Stimulated activated CD4-positive, alpha-beta T cell treated with anti-CD3 and anti-CD28 coated beads, Interleukin-4, amount 100 ng/mL, for 24 hours (primary cell): ENCODE measurements at places on chromosomes 7 and 10.
A peak's percentile ranks its signal among the peaks of the same experiment; 100 is the strongest.

DNA sequence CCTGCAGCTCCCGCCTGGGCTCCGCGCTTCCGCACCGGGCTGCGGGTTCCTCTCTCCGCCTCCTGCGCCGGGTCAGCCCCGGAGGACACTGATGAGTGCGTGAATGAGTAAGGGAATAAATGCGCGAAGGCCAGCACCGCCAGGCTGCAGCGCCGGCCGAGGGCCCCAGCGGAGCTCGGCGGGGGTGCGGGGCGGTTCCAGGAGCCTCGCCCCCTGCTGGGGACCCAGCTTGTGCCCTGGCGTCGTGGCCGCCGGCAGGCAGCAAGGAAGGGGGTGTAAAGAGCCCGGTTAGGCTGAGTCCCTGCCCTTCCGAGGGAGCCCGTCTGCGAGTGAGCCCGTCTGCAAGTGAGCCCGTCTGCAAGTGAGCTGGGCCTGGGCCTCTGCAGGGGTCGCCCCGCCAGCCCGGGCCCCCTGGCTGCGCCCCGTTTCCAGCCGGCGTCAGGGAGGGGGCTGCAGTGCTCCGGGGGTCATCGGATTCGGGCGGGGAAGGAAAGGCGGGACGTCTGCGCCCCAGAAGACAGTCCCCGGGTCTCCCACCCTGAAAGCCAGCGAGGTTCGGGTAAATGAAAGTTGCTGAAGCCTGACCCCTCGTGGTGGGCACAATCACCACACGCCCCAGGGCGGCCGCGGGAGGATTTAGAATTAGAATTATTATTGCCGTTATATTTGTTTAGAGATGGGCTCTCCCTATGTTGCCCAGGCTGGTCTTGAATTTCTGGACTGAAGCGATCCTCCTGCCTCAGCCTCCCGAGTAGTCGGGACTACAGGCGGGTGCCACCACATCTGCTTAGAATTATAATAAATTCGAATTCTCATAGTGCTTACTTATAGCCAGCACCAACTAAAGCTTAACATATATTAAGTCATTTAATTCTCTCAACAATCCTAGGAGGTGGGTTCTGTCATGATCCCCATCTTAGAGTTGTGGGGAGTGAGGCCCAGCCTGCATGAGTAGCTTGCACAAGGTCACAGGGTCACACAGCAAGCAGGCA lies 8.6 kb upstream of the CRYGN start:
- peak; percentile 81 for DNase-seq

DNA sequence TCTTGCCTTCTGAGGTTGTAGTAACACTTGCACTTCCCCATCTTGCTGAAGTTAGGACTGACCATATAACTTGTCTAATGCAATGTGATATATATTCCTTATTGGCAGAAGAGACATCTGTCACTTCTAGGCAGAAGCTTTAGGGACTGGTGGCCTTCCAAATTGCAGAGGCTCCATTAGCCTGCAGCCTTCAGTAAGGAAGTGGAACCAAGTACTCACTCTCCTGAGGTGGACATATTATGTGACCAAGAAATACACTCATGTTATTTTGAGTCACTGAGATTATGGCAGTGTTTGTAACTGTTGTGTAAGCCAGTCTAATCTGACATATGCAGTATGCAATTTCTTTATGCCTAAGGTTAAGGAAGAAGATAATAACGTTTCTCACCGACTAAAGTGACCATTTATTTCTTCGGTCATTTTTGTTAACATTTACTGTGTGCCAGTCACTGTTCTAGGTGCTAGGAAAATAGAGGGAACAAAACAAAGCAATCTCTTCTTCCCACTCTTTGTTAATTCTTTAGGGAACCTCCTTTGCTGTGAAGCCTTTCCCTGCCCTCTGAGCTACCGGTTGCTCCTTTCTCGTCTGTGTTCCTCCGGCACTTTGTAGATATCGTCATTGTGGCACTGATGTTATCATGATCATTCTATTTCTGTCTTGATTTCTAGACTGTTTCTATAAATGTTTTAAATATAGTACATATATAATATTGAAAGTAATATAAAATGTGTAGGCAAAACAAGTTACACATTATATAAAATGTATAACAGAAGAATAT lies 52.9 kb upstream of the HBP1 start:
- DNase-seq, result no peak

DNA sequence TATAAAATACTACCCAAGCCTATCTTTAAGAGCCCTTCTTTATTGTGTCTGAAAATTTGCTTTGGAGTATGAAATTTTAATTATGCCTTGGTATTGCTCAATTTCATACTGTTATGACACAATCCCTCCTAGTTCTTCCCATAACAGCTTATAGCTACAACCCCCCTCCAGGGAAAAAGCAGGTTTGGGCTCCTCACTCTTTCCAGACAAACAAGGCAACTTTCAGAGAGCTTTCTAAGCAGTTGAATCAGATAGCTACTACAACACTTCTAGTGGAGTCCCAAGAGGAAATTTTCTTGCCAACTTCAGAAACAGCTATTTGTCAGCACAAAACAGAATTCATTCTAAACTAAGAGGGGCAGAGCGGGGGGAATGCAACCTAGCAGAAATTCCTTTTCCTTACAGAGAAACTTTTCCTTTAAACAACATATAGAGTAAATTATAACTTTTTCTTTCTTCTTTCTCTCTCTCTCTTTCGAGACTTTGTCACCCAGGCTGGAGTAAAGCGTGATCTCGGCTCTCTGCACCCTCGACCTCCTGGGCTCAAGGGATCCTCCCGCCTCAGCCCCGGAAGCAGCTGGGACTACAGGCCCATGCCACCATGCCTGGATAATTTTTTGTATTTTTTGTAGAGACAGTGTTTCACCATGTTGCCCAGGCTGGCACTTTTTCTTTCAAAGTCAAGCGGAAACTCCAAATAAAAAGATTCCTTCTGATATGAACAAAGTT lies 26.0 kb upstream of the JMJD1C start:
- no peak for DNase-seq

- no peak for DNase-seq
These were observed 6.5 kb downstream of the SNX8 start for GRCh38 chr7:2307690-2308107.

GRCh38 chr10:20303453-20304152 lies 487.4 kb downstream of the PLXDC2 start:
- DNase-seq, result no peak

- no peak for DNase-seq
These were observed 7.8 kb downstream of the WNT16 start for GRCh38 chr7:121336579-121336978.

DNA sequence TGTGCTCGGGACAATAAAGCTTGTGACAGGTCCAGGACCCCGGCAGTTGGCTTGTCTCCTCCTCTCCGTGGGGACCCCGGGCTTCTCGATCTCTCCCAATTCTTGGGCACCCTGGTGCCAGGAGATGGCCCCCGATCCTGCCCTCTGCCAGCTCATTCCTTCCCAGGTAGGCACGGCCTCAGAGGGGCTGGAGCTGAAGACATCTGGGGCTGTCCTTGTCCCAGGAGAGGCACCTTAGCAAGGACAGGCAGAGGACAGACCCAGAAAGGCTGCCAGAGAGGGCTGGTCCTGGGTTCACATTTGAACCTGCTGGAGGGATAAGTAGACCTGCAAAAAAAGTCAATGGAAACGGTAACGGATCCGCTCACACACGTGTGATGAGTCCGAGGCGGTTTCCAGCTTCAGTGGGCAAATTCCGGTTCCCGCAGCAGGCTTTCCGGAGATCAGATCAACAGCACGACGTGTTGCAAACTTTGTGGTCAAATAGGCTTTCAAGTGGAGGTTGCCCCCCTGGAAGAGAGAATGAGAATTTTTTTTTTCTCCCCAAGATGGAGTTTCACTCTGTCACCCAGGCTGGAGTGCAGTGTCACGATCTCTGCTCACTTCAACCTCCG lies 47.7 kb upstream of the GTF2IRD1 start:
- DNase-seq, result no peak

GRCh38 chr10:25966844-25967243 lies 32.8 kb downstream of the MYO3A start:
- no peak for DNase-seq

- peak; percentile 19 for DNase-seq
These were observed 739 bp downstream of the CASP7 start for GRCh38 chr10:113680190-113681111.

GRCh38 chr10:48468866-48469511 lies 135.9 kb downstream of the ARHGAP22 start:
- DNase-seq, result no peak

DNA sequence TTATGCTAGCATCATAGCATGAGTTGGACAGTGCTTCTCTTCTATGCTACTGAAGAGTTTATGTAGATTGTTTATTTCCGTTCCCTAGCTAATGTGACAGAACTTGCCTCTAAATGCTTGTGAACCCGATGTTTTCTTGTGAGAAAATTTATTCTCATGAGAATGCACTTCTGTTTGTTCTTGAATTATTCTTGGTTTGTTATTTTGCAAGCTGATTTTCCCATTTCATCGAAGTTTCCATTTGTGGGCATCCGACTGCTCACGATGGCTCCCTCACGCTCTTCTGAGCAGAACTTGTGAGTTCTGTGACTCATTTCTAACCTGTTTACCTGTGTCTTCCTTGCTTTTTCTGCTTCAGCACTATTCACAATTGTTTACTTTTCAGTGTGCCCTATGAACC lies 59.9 kb downstream of the WDFY4 start:
- DNase-seq, result no peak
